ENCODE measurements at places on chromosomes 16 and 17.

GRCh38 chr16:13067648-13068047 is 166.2 kb downstream of the SHISA9 start:
- no peak for DNase-seq
- H3K36me3 ChIP-seq, result no peaks in the 10 kb centered on the region
- H3K4me1 ChIP-seq, result no peaks in the 10 kb centered on the region
- peaks cover 5% of the 10 kb centered on the region for H3K27me3 ChIP-seq
- no peak overlapping the region for H3K27ac ChIP-seq

DNA sequence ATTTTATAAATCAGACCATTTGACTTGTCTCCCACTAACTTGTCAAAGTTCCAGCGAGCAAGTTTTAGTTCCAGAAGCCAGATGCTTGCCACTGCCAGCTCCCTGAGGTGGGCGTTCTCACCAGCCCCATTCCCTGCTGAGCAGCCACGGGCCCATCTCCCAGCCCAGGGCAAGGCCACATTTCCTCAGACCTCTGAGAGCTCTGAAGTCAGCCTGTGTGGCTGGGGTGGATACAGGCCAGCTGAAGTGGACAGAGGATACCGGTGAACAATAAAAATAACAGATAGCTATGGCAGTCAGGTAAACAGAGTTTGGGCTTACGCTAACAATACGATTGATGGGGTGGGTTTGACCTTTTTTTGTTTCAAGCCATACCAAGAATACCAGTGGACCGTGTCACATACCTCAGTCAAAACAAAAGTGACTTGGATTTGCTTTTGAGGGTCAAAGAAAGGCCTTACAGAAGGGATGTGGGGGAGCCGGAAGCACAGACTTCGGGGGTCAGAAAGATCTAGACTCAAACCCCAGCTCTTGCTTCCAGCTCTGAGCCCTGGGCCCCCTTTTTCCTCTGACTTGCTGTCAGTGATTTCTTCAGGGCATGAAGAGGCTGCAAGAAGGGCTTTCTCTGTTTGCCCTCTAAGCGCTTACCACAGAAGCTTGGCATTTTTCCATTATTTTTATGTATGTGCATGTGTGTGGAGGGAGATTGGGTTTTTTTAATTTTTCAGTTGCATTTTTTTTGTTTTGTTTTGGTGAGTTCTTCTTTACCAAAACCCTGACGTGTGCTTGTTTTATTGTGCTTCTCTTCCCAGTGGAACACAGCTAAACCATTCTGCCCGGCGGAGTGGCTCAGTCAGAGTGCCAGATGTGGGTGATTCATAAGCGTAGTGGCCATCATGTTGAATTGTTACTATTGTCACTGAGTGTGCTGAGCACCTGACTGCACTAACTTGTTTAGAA is 109.9 kb downstream of the GNAO1 start:
- peaks cover 6% of the 10 kb centered on the region for H3K4me1 ChIP-seq
- DNase-seq, result no peak
- no peaks in the 10 kb centered on the region for H3K27me3 ChIP-seq
- H3K27ac ChIP-seq, result no peak overlapping the region

GRCh38 chr17:35947156-35947585 is 3.7 kb upstream of the LYZL6 start:
- no peak overlapping the region for H3K4me3 ChIP-seq
- DNase-seq, result peak; percentile 58
- no peaks in the 10 kb centered on the region for H3K27me3 ChIP-seq
- H3K36me3 ChIP-seq, result no peaks in the 10 kb centered on the region
- peaks cover 2% of the 10 kb centered on the region for H3K4me1 ChIP-seq

DNA sequence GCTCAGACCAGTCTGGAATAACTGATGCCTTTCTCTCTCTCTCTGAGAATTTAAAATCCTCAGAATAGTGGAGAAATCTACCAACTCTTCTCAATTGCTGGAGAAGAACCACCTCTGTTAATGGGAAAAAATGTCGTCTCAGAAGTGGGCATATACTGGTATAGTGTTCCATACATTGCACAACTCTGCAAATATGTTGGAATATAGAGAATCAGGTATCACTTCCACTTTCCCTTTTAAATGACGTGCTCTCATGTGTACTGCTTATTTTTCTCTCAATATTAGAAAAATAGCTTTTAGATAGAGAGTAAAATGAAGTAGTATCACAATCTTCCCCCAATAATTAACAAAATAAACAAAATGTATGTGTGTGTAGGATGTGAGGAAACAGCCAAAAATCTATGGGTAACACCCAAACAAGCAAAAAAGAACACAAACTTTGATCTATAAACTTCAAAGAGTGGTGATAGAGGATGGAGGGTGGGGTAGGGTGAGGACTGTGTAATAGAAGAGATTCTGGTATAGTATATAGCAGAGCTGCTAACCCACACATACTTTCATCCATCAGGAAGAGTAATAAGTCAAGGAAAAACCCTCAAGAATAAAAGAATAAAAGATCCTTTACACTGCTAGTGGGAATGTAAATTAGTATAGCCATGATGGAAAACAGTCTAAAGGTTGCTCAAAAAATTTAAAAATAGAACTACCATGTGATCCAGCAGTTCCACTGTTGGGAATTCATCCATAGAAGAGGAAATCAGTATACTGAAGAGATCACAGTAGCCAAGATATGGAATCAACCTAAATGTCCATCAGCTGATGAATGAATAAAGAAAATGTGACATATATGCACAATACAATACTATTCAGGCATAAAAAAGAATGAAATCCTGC is 46.9 kb downstream of the NFATC3 start:
- H3K4me3 ChIP-seq, result no peak overlapping the region
- H3K27ac ChIP-seq, result peak overlapping the region; percentile 79
- DNase-seq, result no peak
- H3K36me3 ChIP-seq, result peaks cover 73% of the 10 kb centered on the region
- H3K27me3 ChIP-seq, result no peaks in the 10 kb centered on the region

- no peaks in the 10 kb centered on the region for H3K36me3 ChIP-seq
- H3K4me3 ChIP-seq, result no peak overlapping the region
- H3K27me3 ChIP-seq, result no peaks in the 10 kb centered on the region
- no peak overlapping the region for H3K27ac ChIP-seq
- H3K4me1 ChIP-seq, result peaks cover 10% of the 10 kb centered on the region
Observed at GRCh38 chr16:12330946-12331345, 354.4 kb downstream of the SNX29 start.

GRCh38 chr17:42720996-42721583 is 23.8 kb downstream of the EZH1 start:
- H3K4me1 ChIP-seq, result no peaks in the 10 kb centered on the region
- DNase-seq, result no peak
- no peaks in the 10 kb centered on the region for H3K27me3 ChIP-seq
- no peak overlapping the region for H3K4me3 ChIP-seq
- H3K36me3 ChIP-seq, result peaks cover 78% of the 10 kb centered on the region
- no peak overlapping the region for H3K27ac ChIP-seq

DNA sequence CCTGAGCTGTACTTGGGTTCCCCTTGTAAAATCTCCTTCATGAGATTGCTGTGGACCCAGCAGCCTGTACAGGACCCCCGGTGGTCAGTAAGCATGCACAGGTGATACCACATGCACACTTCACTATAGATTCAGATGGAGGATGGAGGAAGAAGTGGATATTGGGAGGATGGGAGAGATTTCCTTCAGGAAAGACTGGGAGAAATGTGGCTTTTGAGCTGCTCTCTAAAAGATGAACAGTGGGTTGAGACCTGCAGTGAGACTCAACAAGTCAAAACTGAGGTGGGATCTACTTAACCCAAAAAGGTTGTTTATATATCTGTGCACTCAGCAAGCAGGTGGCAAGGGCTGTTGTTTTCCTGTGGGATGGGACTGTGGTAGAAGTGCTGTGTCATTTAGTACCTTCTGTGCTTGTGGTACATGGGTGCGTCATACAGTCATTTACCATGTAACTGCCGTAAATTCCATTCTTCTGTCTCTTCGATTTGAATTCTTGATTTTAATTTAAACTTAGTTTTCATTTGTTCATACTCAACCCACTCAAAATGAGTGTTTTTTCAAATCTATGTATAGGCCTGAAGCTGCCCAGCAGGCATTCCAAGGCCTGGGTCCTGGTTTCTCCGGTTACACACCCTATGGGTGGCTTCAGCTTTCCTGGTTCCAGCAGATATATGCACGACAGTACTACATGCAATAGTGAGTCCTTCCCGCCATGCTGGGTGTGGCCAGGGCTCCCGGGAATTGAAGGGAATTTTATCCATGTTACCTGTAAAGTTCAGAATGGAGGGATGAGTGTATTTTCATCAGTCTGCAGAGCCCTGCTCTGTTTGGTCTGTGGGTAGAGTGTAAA is 6.9 kb downstream of the HERPUD1 start:
- peak overlapping the region; percentile 96 for H3K27ac ChIP-seq
- DNase-seq, result no peak
- H3K4me3 ChIP-seq, result peak overlapping the region; percentile 77
- no peaks in the 10 kb centered on the region for H3K27me3 ChIP-seq

DNA sequence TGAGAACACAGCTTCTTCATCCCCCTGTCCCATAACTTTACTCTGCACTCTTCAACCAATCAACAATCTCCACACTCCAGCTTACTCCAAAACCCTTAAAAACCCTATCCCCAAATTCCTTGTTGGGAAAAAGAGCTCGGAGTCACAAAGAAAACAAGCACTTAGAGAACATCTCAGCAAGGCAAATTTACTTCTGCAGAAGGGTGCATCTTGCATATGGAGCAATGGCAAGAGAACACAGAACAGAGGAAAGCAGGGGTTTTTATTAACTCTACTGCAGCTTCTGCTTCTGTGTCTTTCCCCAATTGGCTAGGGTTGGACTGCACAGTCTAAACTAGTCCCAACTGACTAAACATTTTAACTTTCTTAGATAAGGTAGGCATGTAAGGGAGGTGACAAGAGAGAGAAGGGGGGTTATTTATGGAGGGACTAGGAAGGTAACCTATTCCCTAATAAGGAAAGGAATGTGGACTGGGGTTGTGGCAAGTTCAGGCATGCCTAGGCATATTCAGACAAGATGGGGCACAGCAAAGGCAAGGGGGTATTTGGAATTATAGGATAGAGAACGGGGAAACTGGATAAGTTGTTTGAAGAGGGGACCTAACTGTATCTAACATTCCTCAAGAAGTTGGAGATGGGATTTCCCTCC is 125.5 kb downstream of the CACNG3 start:
- H3K4me3 ChIP-seq, result no peak overlapping the region
- no peak overlapping the region for H3K27ac ChIP-seq
- DNase-seq, result no peak
- no peaks in the 10 kb centered on the region for H3K36me3 ChIP-seq
- no peaks in the 10 kb centered on the region for H3K4me1 ChIP-seq
- peaks cover 12% of the 10 kb centered on the region for H3K27me3 ChIP-seq

DNA sequence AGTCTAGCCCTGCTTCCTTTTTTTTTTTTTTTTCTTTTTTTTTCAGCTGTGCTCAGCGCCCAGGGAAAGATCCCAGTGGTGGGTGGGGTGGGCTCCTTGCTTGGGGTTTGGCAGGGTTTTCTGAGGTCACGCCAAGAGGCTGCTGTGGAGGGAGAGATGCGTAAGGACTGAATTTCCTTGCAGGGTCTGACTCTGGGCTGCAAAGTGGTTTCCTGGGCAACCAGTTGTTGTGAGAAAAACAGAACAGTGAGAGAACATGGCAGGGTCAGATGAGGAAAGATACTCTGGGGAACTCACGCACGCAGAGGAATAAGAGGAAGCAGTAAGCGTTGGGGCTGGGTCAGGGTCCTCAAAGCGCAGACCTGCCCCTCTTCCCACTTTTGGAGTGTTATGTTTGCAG is 119.5 kb downstream of the IRF8 start:
- no peak overlapping the region for H3K4me3 ChIP-seq
- peaks cover 2% of the 10 kb centered on the region for H3K36me3 ChIP-seq
- H3K4me1 ChIP-seq, result peaks cover 21% of the 10 kb centered on the region
- DNase-seq, result peak; percentile 22

DNA sequence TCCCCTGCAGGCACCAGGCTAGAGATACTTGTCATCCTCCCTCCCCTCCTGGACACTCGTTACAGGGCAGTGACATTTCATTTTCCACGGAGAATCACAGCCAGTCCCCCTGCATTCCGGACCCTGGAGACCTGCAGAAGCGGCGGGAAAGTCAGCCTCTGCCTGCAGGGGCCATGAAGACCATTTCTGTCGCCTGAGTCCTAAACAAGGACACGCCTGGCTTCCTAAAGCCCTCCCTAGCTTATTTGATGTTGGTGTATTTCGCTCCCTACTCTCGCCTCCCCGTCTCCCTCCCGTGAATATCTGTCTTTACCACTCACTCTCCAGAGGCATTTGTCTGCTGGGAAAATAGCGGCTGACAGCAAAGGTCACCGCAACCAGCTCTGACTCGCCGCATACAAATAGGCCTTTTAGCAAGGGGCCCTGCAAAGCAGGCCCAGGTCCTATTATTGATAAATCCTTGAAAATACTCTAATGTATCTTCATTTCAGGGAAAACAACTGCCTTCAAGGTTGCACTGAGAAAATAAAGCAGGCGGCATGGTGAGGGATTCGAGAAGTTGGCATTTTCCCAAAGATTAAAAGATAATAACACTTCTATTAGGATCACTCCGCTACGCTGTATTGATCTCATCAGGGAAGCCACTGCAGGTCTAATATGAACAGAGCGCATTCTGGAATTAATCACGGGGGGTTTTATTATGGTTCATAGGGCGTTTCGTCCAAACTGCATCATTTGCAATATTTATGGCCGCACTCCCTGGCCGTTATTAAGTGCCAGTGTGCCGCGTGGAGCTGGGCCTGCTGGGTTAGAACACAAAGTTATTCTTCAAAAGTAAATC is 447.1 kb upstream of the CDH5 start:
- H3K36me3 ChIP-seq, result no peaks in the 10 kb centered on the region
- H3K27me3 ChIP-seq, result peaks cover 10% of the 10 kb centered on the region
- H3K4me3 ChIP-seq, result no peak overlapping the region
- no peak for DNase-seq
- no peaks in the 10 kb centered on the region for H3K4me1 ChIP-seq

- H3K4me1 ChIP-seq, result peaks cover 12% of the 10 kb centered on the region
- H3K36me3 ChIP-seq, result peaks cover 63% of the 10 kb centered on the region
- peak overlapping the region; percentile 71 for H3K27ac ChIP-seq
Observed at GRCh38 chr17:69539781-69540319, 125.4 kb downstream of the MAP2K6 start.

GRCh38 chr16:49455181-49455990 is 81.8 kb downstream of the C16orf78 start:
- peak; percentile 20 for DNase-seq
- no peaks in the 10 kb centered on the region for H3K36me3 ChIP-seq
- H3K27ac ChIP-seq, result no peak overlapping the region
- no peaks in the 10 kb centered on the region for H3K27me3 ChIP-seq
- H3K4me1 ChIP-seq, result peaks cover 2% of the 10 kb centered on the region

DNA sequence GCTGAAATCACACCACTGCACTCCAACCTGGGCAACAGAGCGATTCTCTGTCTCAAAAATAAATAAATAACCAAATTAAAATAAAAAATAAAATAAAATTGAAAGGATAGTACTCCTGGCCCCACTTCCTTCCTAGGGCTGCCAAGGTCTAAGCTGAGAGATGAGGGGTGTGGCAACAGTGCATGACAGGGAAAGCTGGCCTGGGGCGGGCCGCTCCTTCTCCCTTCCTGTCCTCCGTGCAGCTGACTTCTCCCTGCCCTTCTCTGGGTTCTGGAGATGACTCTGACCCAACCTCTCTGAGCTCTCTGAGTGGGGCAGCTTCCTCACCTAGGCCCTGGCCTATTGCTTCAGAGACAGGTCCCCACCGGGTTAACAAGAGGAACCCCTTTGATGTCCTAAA is 8.7 kb upstream of the SLC25A39 start:
- H3K4me1 ChIP-seq, result peaks cover 7% of the 10 kb centered on the region
- H3K27ac ChIP-seq, result no peak overlapping the region
- DNase-seq, result no peak
- no peaks in the 10 kb centered on the region for H3K36me3 ChIP-seq
- no peak overlapping the region for H3K4me3 ChIP-seq
